Dorsolateral prefrontal cortex (tissue), 122 donors: ENCODE measurements at places on chromosomes 12 and 14. TPM values are rescaled to one million over a fixed set of nuclear protein-coding genes. Genes with fewer than 3 reads are reported as not detected.
A peak's percentile ranks its signal among the peaks of the same experiment; 100 is the strongest.

PLEK2 gene
- total RNA-seq: not detected

NRL gene
- total RNA-seq: 2.7 TPM

DNA sequence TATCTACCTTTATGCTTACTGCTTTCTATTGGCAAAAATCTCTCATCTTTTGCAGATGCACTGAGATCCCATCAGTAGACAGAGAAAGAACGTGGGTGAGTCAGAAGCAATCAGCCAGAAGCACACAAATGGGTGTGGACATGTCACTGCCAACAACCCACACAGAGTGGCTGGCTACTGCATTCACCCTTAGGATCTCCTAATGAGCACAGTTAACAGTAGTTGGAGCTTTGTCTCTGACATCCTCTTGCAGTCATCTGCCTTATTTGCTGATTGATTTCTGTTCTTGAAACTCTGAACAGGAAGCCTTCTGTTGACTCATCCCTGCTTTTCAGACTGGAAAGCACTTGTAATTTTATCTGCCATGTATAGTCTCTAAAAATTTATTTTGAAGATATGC is 117.2 kb downstream of the RGS6 start:
- DNase-seq: no peak

DNA sequence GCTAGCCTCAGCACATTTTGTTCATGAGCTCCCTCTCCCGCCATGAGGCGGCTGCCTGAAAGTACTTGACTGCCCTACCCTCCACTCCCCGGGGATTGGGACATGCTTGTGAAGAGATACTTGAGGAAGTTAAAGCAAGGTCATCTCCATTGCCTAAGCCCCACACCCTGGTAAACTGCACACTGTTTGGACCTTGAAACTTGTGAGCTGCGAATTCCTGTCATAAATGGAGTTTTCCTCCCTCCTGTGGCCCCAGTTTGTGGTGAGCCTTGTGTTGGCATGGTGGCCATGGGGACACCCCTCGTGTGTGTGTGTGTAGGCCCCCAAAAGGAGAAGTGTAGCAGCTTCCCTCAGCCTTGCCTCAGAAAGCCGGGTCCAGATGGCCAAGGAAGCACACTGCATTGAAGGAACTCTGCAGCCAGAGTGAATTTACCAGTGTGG is 395.5 kb downstream of the ZFP36L1 start:
- peak; percentile 33 for DNase-seq

- DNase-seq: no peak
Observed at GRCh38 chr12:107845980-107846659, 71.6 kb downstream of the ASCL4 start.
